Activated CD4-positive, CD25-positive, alpha-beta regulatory T cell treated with anti-CD3 and anti-CD28 coated beads, Interleukin-2, amount 50 U/mL, for 24 hours (primary cell): ENCODE measurements at places on chromosomes 6 and 20.

GRCh38 chr20:21840991-21841390 lies 135.5 kb downstream of the PAX1 start:
- no peak for ATAC-seq

- ATAC-seq: no peak
Observed at GRCh38 chr6:10098756-10099528, 315.9 kb downstream of the TFAP2A start.

DNA sequence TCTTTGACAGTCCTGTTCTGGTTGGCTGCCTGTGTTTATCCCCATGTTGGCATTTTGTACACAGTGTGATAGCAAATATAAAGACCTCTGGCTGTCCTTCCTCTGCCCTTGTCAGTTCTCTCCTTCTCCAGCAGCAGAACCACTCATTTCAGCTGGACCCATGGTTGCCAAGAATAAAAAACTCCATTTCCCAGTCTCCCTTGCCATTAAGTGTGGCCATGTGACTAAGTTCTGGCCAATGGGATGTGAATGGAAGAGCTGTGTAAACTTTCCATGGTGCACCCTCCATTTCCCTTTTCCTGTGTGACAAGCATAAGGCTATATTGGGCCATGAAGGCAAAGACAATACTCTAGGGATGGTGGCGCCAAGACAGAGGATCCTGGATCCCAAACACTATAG lies 78.4 kb upstream of the TBC1D7 start:
- ATAC-seq: no peak

GRCh38 chr20:38706509-38706908 lies 17.8 kb upstream of the SLC32A1 start:
- no peak for ATAC-seq

- no peak for ATAC-seq
Observed at GRCh38 chr6:29009358-29009757, 4.2 kb upstream of the ZNF311 start.

GRCh38 chr6:148044261-148044751 lies 298.3 kb upstream of the SASH1 start:
- ATAC-seq: no peak

DNA sequence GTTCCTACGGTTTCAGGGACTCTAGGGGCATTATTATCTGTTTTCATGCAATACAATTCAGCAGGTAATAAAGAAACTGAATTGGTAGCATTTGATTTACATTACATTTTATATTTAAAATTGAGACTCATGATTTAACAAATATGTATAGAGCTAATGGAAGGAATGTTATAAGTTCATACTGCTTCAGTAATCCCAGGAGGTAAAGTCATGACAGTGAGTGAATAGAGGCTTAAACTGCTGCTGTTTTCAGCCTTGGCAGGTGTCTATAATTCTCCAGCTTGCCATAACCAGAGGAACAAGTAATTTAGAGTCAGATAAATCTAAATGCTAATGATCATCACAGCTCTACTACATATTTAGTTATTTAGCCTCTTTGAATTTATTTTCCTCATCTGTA lies 360.8 kb upstream of the MANEA start:
- ATAC-seq: no peak

- ATAC-seq: no peak
Observed at GRCh38 chr6:6052216-6052615, 45.5 kb upstream of the NRN1 start.

DNA sequence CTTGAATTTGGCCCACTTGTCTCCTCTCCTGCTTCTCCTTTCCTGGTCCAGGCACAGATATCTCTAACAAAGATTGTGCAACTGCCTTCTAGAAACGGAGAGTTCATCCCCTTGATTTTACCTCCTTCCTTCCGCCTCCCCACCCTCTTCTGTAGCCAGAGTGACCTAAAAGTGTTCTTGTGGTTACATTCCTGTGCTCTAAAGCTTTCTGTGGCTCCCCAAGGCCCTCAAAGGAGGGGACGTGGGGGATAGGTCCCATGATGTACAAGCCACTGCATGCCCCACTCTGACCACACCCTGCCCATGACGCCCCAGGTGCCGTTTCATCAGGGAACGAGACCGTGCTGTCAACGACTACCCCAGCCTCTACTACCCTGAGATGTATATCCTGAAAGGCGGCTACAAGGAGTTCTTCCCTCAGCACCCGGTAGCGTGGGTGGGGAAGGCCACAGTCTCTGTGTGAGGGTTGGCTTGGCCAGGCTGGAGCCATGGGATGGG lies 8.2 kb downstream of the CDC25B start:
- ATAC-seq: no peak

DNA sequence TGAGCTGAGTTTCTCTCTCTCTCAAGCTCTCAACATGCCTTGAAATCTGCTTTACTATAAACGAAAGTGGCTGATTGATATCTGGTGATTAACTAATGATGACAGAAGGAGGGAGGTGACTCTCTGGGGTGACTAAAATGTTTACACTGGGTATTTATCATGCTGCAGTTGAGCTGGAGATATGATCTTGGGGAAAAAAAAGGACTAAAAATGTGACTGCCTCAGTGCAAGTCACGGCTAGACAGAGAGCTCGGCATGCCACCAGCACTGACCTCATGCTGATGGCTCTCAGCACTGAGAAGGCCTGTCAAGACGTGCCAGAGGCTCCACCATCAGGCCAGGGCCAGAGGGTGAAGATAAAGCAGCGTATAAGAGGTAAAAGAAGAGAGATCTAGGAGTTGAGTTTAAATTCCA lies 103.1 kb upstream of the SPACA1 start:
- ATAC-seq: no peak

DNA sequence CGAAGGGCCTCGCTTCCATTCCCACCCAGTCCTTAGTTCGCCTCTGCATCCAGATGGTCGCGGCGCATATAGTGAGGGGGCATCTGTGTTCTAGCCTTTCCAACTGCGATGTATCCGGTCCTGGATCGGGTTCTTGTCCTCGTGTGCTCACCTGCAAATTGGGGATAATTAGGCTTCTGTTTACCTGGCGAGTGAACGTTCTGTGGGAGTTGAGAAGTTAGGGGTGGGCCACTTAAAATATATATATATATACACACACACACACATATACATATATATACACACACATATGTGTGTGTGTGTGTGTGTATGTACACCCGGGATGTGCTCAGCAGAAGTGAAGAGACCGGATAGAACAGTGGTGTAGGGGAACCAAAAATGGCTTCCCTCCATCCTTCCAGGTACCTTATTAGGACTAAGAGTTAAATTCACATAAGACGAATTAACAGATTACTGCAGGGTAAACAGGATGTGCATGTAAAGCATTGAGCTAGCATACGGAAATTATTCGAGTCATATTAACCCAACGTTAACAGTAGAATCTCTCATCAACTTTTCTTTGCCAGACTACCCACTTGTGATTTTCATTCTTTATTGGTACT lies 537 bp downstream of the CSTF1 start:
- ATAC-seq: peak; percentile 3

DNA sequence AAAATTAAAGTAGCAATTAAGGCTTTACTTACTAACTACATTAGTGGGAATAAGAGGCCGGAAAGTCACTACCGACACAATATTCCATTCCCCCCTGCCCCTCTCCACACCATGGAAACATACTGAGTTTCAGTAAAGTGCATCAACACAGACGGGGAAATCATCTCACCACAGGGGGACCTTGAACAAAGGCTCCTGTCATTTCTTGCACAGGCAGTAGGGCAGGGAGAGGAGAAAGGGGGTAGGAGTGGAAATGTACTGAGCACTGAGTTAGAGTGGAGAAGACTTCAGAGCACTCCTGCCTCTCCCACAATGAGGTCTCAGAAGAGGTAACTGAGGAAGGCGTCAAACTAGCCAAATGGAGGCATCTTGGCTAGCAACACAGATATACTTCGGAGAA lies 1426.9 kb upstream of the EYS start:
- no peak for ATAC-seq

GRCh38 chr6:115677198-115677597 lies 383.5 kb downstream of the FRK start:
- ATAC-seq: no peak

DNA sequence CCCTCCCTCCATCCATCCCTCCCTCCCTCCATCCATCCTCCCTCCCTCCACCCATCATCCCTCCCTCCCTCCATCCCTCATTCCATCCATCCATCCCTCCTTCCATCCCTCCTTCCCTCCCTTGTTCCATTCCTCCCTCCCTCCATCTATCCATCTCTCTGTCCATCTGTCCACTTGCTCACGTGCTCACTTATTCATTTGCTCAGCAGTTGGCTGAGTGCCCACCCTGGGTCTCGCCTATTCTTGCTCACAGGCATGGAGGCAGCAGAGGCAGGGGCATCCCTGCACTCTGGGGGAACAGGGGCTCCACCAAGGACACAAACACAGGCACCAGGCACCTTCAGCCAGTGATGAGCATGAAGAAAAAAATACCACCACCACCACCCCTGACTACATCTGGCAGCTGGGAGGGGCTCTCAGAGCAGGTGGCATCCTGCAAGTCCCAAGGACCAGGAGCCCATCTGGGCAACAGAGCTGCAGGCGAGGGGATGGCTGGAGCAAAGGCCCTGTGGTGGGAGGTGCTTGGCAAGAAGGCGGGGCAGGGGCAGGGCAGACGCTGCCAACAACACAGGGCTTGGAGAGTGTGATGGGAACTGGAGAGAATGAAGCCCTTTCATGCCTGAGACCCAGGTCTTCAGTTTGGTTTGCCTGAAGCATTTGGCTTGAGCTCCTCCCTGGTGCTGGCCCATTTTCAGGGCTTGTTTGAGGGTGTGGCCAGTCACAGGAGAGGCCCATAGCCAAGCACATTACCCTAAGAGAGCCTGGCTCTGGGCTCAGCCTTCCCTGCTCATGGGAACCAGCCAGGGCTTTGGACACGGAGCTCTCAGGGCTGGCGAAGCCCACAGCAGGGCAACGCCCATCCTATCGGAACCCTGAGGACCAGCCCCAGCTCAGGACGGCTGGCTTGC lies 40.2 kb upstream of the MRGBP start:
- ATAC-seq: no peak

DNA sequence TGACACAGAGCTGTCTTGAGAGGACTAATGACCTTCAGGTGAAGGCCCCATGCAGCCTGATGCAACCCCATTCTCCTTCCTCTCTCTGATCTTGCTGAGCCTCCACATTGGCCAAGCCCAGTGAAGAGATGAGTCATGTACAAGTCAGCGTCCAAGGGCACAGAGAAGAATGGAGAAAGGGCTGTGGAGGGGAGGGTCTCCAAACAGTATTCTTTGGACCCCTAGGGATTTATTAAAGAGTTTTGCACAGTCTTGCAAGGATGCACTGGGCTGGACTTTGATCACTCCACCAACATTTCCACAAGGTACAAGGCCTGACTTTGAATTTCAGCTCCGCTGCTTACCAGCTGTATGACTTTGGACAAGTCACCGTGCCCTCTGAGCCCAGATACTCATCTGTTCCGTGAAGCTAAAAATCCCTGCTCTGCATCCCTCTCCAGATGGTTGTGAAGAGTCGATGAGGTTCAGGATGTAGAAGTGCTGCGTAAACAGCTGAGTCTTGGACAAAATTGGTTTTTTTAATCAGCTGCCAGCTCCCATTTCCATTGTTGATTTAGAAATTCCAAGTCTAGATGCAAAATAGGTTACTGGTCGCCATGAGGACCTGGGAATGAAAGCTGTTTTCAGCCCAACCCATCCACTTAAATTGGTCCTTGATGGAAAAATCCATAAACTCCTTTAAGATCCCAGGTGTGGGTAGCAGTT lies 14.1 kb upstream of the KCNG1 start:
- no peak for ATAC-seq

DNA sequence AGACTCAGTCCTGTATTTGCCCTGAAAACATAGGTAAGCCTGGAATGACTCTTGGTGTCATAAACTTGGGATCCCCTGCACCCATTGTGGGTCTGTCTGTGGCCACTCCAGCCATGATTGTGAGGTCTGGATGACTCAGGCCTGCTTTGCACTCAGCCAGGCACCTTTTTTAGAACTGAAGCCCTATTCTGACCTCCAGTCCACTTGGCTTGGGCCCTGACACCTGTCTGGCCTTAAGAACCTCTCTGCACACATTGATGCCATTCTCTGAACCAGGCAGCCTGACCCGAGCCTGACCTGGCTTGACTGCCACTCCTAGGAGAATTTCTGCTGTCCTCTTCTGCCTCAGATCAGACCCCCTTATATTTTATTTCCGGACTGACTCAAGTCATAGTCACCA lies 383.7 kb downstream of the MAFB start:
- ATAC-seq: no peak

DNA sequence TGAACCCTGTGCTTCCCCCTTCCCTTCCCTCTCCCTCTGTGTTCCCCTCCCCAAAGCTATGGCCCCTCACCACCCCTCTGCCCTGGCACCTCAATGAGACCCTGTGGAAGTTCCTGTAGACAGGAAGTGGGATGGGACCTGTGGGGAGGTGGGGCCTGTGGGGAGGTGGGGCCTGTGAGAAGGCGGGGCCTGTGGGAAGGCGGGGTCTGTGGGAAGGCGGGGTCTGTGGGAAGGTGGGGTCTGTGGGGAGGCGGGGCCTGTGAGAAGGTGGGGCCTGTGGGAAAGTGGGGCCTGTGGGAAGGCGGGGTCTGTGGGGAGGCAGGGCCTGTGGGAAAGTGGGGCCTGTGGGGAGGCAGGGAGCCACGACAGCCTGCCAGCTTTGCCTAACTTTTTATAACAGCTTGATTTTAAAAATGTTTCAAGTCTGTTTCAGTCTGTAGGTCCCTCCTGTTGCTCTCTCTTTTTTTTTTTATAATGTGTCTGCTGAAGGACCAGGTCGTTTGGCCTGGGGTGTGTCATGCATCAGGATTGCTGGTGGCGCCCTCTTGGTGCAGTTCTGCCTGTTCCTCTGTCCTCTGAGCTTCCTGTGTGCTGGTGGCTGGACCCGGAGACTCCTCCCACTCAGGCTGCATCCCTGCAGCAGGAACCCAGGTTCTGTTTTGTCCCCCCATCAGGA lies 70.5 kb upstream of the SLCO4A1 start:
- no peak for ATAC-seq

DNA sequence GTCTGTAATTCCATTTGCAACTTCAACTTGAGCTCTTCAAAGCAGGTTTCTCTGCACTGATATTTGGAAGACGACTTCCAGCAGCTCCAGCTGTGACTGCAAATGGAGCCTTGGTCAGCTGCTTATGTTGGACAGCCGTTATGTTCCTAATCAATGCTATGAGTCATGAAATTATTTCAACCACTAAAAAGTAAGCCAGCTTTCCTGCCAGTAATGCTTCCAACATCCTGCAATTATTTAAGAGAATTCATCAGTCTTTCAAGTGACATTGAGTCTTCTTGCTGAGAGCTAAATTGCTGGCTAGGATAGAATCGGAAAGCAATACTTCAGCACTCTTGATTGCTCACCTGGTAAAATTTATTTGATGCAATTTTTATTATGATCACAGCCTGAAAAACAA lies 375.7 kb downstream of the MMUT start:
- ATAC-seq: no peak

- ATAC-seq: no peak
Observed at GRCh38 chr6:81614292-81614691, 138.2 kb downstream of the TENT5A start.

DNA sequence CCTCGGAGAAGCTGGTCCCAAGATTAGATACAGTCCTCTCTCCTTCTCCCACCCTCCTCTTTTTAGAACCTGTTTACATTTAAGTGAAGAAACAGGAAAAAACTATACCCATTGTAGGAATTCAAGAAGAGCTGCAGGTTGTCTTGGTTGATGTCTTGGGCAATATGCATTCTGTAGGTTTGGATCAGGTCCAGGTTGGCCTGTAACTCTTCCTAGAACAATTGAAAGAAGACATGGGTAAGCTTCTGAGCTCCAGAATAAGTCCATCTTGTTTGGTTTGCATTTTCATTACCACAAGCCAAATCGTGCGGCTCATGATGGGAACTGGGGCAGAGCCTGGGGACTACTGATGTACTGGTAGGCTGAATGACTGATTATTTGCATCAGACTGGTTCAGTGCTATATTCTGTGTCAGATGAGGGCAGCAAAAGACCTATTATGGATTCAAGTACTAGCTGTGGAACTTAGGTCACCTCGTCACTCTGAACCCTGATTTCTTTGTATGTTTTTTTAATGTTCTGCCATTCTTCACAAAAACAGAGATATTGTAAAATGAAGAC lies 20.3 kb upstream of the SLA2 start:
- no peak for ATAC-seq
